ENCODE measurements at places on chromosomes 5 and 9.
A peak's percentile ranks its signal among the peaks of the same experiment; 100 is the strongest.

GRCh38 chr5:99807346-99807745 is 727.8 kb upstream of the FAM174A start:
- DNase-seq: no peak

DNA sequence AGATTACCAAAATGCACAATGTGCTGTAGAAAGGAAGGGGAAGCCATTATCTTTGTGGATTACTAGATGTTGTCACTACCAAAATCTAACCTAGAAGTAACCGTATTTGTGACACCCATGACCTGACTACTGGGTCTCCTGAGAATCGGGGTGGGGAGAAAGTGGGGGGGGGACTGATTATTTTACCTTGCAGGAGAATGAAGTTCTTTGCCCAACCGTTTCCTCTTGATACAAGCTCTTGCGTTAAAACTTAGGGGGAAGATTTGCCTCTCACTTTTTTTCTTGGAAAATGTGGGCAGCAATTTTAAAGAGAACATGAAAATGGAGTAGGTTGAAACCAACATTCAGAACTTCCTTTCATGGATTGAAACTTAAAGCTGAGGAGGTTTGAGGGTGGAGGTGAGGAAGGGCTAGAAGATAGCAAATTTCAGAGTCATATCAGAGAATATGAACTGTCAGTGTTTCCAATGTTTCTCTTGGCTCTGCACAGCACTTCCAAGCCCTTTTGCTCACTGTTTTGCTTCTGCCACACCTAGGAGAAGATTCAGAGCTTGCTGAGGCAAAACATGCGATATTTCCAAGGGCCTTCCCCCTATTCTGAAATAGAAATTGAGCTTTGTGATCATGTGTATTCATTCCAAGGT is 280.8 kb downstream of the AOPEP start:
- DNase-seq: no peak

DNA sequence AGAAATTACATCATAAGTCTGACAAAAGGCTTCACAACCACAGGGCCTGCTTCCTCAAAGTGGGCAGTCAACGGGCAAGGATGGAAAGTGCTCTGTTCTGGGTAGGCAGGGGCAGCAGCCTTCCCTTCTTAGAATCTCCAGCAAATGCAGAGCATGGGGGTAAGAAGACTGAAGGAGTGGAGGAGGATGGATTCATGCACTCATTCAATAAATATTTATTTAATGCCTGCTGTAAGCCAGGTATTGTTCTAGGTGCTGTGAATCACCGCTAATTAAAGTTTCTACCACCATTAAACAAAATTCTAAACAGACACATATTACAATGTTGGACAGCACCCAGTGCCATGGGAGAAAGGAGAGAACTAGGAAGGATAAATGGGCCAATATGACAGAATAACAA is 195.6 kb downstream of the ELAVL2 start:
- DNase-seq: no peak

- DNase-seq: no peak
Measured at GRCh38 chr5:138503487-138504270, 38.4 kb downstream of the EGR1 start.

DNA sequence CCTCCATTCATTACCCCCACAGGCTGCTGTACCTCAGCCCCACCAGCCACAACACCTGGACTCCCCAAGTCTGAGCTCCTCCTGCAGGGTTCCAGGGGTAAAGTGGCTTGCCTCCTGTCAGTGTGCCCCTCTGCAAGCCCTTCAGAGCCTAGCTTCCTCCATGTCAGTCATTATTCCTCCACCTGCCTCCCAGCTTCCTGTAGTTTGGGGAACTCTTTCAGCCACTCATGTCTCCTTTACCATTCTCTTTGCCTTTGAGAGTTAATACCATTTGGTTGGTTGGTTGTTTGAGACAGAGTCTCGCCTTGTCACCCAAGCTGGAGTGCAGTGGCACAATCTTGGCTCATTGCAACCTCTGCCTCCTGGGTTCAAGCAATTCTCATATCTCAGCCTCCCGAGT is 36.2 kb downstream of the IRF1 start:
- no peak for DNase-seq

- DNase-seq: no peak
Measured at GRCh38 chr5:23730023-23730422, 222.6 kb downstream of the PRDM9 start.

DNA sequence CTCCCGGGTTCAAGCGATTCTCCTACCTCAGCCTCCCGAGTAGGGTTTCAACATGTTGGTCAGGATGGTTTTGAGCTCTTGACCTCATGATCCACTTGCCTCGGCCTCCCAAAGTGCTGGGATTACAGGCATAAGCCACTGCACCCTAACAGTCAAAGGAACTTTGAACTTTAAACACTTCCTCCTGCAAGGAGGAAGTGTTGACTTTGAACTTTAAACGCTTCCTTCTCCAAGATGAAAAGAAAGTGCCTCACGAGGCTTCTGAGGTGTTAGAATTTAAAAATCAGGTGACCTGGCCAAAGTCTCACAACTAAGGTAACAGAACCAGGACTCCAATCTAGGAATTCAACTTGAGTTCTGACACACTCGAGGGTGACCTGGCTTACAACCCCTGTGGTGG is 150.9 kb downstream of the BRINP1 start:
- DNase-seq: no peak

GRCh38 chr9:108972186-108972585 is 38.0 kb downstream of the ABITRAM start:
- no peak for DNase-seq

- DNase-seq: no peak
Measured at GRCh38 chr9:70746316-70746715, 331.9 kb upstream of the KLF9 start.

DNA sequence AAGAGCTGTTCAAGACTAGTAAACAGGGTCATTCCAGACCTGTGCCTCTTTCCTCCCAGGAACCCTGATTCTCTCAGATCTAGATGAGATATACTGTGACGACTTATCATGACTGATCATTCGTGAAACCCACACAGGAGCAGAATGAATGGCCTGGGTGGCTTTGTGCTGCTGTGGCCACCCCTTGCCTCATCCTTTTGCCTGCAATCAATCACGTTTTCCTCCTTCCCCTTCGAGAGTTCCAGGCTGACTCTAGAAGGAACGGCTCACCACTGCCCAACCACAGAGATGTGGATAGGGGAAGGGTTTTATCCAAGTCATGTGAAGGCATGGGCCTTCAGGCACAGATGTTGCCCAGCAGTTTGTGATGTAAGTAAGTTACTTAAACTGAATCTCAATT is 5.8 kb downstream of the ANXA6 start:
- no peak for DNase-seq

DNA sequence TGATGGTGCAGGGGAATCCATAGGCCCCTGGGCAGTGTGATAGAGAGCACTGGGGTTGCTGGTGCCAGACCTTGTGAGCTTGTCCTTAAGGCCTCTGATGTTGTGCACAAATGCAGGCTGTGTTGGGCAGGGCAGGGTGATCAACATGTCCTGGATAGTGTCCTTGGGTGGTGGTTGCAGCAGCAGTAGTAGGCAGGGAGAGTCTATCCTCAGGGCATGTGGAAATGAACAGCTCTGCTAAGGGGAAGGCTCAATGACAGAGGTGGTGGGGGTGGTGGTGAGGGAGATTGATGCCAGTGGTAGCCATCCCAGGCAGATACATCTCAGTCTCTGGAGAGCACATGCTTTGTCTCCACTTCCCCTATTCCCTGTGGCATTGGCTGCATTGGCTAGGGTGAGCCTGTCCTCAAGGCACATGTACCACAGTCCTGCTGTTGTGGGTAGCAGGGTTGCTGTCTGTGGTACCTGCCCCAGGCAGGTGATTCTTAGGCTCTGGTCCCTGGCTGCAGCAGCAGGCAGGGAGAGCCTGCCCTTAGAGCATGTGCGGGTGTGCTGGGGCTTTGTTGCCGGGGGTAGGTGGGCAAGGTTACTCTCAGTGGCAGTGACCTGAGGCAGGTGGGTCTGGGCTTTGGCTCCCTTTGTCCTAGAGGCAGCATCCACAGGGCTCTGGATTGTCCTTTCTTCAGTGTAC is 111.1 kb downstream of the WDR70 start:
- no peak for DNase-seq

DNA sequence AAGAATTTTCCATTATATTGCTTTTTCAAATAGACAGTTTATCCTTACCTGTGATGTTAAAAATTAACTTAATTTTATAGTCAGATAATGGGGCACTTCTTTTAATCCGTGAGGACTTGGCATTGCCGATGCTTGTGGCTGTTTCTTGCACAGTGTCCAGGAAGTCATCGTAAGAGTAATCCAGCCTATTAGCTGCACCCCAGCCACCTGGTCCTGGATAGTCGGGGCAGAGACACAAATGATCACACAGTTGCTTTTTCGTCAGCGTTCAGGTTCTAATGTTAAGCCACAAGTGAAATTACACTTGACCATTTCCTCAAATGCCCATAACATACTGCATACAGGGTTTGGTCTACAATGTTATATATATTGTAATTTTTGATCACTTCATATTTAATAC is 107.4 kb downstream of the SVEP1 start:
- DNase-seq: no peak

- DNase-seq: no peak
Measured at GRCh38 chr5:40017135-40017534, 592.4 kb upstream of the DAB2 start.

DNA sequence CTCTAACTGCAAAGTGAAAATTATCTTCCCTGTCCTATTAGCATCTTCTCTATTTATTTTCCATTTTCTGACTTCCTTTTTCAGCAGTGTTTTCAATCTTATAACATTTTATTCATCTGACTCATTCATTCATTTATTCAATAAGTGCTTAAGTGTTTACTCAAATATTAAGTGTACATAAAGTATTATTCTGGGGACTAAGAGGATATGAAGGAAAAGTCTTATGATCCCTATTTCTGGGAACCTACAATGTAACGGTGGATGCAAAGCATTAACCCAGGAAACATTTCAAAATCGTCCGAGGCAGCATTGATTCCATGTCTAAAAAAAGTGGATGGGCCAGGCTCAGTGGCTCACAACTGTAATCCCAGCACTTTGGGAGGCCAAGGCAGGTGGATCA is 19.4 kb upstream of the TRPM6 start:
- no peak for DNase-seq

- no peak for DNase-seq
Measured at GRCh38 chr5:163350083-163350482, 87.3 kb upstream of the CCNG1 start.

DNA sequence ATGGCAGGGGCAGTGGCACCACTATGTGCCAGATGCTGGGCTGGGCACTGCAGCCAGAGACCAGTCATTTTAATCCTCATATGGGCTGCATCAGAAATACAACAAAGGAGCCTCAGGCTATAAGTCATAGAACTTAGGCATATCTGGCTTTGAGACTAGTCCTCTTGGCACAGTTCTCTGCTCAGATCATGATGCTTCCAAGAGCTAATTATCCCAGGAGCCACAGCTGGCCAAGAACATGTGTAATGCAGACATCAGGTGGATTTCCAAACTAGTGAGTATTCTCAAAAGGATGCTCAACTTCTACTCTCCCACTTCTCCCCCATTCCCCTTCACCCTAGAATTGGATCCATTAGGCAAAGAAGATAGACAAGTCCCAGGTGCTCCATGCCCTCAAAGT is 562.2 kb upstream of the TRPC7 start:
- DNase-seq: no peak

DNA sequence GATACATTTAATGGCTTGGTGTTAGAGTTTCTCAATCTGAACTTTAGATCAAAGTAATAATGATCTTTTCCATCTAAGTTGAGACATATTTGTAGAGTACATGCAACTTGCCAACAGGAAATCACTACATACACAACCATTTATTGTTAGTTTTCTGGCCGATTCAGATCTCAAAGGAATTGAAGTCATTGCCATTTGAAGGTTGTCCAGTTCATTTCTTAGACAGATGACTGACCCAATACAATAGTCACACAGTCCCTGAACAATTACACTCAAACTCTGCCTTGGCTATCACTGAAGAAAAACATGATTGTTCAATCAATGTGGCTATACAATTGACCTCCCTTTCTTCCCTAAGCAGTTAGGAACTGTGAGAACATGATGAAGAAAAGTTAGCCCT is 753.2 kb upstream of the RIOK2 start:
- DNase-seq: no peak

DNA sequence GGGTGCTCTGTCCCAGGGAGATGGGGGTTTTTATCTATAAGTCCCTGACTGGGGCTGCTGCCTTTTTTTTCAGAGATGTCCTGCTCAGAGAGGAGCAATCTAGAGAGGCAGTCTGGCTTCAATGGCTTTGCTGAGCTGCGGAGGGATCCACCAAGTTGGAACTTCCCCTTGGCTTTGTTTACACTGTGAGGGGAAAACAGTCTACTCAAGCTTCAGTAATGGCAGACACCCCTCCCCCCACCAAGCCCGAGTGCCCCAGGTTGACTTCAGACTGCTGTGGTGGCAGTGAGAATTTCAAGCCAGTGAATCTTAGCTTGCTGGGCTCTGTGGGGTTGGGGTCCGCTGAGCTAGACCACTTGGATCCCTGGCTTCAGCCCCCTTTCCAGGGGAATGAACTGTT is 375.8 kb downstream of the RAB3C start:
- no peak for DNase-seq

- no peak for DNase-seq
Measured at GRCh38 chr9:26669701-26670670, 222.6 kb downstream of the CAAP1 start.

GRCh38 chr9:107465467-107466451 is 23.8 kb downstream of the KLF4 start:
- no peak for DNase-seq

DNA sequence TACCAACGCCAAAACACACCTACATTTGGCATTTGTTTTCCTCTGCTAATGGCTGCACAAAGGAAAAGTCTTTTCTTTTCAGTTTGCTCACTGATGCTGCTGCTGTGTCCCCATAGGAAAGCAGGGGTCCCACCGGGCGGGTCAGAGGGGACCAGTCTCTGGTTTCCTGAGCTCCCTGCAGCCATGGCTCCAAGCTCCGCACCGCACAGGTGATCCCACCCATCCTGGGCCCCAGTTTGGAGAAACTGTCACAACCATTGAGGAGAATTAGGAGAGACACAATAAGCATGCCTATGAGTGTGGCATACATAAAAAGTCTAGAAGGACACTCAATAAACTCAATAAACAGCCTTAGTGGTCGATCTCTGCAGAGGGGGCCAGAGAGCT is 19.9 kb downstream of the MED10 start:
- no peak for DNase-seq

GRCh38 chr5:35781181-35781790 is 75.4 kb upstream of the IL7R start:
- DNase-seq: no peak

- DNase-seq: no peak
Measured at GRCh38 chr5:107670932-107671741, at the start of gene EFNA5. EFNA5 (minus strand) TSS chr5:107670937.

DNA sequence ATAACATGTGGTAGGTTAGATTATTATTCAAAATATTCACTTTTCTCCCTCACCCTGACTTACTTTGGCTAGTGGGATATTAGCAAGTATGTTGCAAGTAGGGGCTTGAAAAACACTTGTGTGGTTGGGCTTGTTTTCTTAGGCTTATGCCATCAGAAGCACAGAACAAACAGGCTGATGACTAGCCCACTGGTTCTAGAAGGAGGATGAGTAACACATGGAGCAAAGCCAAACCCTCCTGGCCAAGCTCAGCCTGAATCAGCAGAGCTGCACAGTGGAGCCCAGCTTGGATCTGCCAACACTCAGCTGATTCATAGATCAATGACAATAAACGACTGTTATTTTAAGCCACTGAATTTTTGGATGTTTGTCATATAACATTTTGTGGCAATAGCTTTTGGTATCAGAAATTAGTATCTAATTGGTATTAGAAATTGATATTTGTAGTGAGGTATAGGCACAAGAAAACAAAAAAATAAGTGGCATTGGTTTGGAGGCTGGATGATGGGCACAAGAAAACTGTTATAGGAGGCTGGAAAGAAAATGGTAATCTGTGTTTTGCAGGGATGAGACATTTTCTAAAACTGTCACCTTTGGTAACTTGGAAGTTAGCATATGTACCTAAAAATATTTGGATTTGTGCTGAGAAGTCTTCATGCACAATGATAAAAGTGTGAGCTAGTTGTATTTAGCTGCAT is 46.1 kb upstream of the ZBED3 start:
- peak; percentile 96 for DNase-seq
